Activated CD4-positive, alpha-beta T cell treated with anti-CD3 and anti-CD28 coated beads for 24 hours (primary cell): ENCODE measurements at places on chromosomes 3 and 15.

DNA sequence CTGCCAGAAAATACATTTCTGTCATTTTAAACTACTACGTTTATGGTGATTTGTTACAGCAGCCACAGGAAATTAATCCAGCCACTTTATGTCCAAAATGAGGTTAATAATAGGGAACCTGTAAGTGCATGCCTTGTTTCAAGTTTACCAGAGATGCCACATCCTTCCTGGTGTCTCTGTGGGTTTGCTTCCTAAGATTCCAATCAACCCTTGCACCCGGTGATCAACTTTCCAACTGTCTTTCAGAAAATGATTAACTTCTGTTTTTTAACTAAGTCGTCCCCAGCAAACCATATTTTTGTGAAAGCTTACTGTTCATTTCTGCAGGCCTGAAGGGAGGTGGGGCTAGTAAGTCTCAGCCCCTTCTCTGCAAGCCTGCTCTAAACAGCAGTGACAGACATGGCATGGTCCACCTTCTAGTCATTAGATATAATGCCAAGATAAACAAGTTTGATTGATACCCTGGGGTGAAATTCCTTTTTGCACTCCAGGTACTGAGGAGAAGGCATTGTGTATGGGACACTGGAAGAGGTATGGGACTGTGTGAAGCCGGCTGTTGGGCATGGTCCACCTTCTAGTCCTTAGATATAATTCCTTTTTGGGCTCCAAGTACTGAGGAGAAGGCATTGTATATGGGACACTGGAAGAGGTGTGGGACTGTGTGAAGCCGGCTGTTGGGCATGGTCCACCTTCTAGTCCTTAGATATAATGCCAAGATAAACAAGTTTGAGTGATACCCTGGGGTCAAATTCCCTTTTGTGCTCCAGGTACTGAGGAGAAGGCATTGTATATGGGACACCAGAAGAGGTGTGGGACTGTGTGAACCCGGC is 11.1 kb upstream of the TMC3 start:
- DNase-seq, result no peak

GRCh38 chr3:44649709-44650108 is 1.2 kb downstream of the ZNF35 start:
- DNase-seq, result no peak

DNA sequence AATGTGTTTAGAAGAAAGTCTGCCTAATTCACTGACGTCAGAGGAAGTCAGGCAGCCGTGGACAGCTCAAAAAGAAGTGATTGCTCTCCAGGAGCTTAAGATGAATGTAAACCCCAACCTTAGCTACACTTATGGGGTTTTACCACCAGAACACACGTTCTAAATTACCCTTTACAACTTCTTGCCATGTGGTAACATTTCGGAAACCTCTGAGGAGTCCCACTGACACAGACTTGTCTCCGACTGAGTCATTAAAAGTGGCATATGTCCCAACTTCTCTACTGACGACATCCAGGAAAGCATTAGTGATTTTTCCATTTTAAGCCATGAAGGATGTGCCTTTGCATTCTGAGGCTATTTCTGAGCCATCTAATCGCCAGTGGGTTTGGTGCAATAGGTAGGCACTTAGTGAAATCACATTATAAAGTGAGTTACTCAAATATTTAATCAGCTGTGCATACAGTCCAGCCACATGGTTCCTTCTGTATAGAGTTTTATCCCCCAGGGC is 32.4 kb downstream of the C2CD4A start:
- DNase-seq, result no peak

DNA sequence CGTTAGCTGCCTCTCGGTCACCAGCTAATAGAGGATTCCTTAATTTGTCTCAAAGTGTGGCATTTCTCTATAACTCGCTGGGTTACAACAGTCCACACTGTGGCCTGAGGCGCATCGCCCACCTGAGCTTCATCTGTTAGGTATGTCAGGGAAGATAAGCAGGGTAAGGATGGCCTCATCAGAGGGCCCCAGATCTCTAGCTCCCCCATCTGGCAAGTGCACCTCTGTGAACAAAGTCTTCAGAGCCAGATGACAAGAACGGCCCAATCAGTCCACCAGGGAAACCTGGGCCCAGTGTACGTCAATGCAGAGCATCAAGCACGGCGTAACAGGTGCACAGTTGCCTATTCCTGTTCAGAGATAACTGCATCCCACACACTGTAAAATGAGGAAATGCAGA is 23.2 kb downstream of the FRG2C start:
- no peak for DNase-seq

DNA sequence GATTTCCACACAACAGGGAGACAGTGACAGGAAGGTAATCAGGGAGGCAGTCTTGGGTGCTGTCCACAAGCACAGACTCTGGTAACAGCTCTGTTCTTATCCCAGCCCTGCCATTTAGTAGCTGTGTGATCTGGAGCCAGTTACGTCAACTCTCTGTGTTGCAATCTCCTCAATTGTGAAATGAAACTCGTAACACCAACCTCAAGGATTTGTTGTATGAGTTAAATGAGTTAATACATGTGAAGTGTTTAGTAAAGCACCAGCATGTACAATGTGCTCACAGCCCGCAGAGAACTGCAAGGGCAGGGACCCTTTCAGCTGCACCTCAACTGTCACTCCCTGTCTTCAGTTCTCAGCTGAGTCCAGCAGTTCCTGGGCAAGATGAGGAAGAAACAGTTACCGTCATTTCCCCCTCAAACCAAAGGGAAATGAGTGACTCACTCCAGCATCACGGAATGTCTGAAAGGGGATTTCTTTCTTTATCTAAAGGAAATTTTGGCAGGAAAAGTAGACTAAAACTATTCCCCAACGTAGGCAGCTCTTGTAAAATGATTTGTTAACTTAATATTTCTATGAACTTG is 39.9 kb upstream of the MB21D2 start:
- DNase-seq, result no peak

- DNase-seq, result no peak
These were observed 47.8 kb upstream of the NDN start for GRCh38 chr15:23734862-23735261.

GRCh38 chr15:98724494-98724893 is 76.2 kb downstream of the IGF1R start:
- DNase-seq, result no peak

DNA sequence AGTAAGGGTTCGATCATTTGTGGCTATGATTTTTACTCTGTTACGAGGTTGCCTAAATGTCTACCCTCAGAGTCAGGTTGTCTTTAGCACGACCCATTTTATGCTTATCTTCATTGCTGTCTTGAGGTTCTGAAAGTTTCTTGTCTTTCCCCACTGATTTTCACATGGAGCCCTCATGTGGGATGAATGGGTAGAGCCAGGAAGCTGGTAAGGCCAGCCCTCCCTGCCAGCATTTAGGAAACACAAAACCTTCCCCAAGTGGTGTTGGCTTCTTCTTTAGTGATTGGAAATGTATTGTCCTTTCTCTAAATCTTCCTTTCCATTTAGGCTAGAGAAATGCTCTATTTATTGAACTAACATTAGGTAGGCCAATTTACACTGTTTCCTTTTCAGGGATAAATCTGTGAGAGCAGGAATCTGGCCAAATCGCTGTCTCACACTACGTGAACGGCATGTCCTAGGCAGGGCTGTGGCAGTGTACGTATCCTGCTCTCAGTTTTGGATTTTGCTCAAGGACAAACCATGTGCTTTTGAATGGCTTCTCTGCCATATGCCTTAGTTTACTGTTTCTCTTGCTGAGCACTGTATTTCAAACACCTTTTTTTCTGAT is 43.7 kb downstream of the MYZAP start:
- no peak for DNase-seq

GRCh38 chr3:141255846-141256261 is 24.2 kb downstream of the PXYLP1 start:
- DNase-seq, result no peak

DNA sequence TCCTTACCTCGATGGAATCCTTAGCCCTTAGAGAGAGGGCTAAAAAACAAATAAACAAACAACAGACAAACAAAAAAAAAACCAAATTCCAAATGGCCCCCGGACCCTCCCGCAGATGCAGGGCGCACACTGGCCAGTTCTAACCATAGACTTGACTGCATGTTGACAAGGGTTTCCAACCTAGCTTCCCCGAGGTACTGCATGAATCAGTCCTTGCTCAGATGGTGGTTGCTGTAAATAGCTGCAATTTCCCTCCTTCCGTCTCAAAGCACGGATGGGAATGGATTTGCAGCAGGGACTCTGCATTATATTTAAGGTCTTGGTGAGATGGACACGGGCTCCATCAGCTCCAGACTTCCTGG is 162.8 kb downstream of the CD47 start:
- DNase-seq, result no peak

GRCh38 chr3:23865595-23866396 is 51.0 kb downstream of the NKIRAS1 start:
- DNase-seq, result no peak

- no peak for DNase-seq
These were observed 739.1 kb downstream of the ZPLD1 start for GRCh38 chr3:103173940-103174339.

GRCh38 chr15:100913961-100914360 is 5.2 kb upstream of the LRRK1 start:
- no peak for DNase-seq

GRCh38 chr3:190514413-190515153 is 698 bp downstream of the IL1RAP start:
- DNase-seq, result peak; percentile 31

- DNase-seq, result peak; percentile 6
These were observed 255.7 kb downstream of the MBNL1 start for GRCh38 chr3:152524198-152525140.

GRCh38 chr3:76646921-76647562 is 392.9 kb upstream of the ROBO2 start:
- no peak for DNase-seq

DNA sequence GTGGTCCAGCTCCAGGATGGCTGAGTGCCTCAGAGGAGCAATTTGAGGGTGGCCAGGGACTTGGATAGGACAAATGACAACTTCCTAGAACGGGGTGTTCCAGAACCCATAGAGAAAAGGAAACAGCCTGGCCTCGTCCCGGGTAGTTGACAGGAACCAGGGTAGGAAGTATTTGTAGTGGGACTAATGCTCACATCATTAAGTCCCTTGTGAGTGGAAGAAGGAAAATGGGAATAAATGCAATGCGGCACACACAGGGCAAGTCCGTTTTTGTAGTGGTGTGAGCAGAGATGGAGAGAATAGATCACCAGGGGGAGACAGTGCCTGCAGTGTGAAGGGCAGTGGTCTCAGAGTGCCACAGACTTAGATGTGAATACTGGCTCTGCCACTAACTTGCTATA is 19.6 kb downstream of the TIMP4 start:
- DNase-seq, result no peak

DNA sequence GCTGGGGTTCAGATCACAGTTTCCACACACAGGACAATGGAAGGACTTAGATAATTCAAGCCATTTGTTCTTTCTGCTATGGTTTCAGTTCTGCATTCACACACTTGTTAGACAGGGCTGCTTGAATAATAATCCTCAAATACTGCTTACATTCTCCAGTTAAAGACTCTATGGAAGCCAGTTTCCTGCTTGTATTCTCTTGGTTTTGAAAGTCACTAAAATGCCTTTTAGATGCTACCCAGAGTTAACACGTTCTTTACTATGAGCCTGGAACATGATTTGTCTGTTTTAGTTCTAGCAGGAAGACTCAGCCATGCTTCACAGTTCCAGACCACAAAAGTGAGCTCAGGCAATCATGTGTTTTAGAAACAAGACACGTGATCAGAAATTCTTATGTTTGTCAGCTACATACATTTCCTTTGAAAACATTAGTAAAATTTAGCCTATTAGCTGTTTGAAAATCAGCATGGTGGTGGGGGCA is 152.4 kb downstream of the LEKR1 start:
- no peak for DNase-seq

DNA sequence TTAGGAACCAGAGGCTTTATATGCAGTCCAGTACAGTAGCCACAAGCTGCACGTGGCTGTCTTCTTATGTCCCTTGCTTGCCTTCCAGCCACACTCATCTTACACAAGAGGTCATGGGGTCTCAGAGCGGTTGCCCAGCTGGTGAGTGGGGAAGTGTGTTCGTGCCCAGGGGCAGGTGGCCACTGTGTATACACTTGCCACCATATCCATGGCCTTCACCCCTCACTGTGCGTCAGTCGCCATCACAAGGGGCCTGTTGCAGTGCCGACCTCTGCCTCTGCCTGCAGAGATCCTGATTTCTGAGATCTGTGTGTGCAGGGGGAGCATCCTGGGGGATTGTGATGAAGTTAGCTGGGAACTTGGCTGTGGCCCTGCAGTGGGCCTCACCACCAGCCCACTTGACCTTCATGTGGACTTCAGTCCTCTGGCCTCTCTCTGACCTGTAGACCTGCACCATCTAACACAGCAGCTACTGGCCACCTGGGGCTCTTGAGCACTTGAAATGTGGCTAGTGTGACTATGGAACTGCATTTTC is 43.1 kb upstream of the SACM1L start:
- no peak for DNase-seq

DNA sequence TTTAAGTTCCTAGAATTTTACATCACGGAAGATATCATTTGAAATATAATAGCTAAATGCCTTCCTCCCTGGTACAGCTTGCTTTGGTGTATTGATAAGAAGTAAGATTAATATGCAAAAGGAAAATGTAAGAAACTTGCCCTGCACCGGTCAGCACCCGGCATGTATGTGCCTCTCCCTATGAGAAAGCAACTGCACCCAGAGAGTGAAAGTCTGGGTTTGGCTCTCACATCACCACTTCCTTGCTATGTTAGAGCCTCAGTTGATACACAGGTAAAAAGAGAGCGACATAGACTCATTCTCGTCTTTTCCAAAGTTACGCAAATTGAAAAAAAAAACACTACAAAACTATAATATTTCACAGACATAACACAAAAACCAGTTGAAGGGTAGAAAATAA is 96.7 kb downstream of the FOXP1 start:
- no peak for DNase-seq

DNA sequence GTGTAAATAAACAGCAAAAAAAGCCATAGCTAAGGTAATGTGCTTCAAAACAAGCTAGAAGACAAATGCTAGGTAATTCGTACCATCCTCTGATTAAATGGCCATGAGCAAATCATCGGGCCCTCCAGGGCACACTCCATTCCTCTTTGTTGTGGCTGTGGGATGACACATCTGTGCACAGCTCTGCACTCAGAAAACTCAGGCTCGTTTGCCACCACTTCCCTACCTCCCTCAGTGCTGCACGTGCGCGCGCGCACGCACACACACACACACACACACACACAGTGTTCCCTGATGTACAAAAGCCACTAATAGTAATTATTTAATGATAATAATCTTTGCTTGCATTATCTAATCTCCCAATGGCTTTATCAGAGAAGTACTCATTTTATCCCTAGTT is 336.6 kb downstream of the FEZF2 start:
- no peak for DNase-seq

DNA sequence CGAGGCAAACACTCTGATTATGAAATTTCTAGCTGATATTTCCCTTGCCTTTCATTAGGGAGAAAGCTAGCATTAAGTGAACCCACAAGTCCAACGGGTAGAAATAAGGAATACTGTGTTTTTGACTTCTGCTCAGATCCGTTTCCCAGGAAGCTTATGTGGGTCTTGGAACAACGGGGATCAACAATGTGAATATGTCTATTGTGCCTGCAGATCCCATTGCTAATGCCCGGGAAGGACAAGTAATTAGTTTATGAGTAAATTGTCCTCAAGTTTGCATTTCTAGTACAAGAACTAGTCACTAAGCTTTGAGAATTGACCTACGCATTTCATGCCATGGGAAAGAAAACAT is 236.4 kb downstream of the UACA start:
- DNase-seq, result no peak

GRCh38 chr3:155244699-155245098 is 48.8 kb downstream of the STRIT1 start:
- DNase-seq, result no peak
